Fibroblast of villous mesenchyme (primary cell): ENCODE measurements at places on chromosomes 4 and X.
A peak's percentile ranks its signal among the peaks of the same experiment; 100 is the strongest.

GRCh38 chr4:41110050-41110449 lies 104.3 kb downstream of the APBB2 start:
- no peak for DNase-seq

DNA sequence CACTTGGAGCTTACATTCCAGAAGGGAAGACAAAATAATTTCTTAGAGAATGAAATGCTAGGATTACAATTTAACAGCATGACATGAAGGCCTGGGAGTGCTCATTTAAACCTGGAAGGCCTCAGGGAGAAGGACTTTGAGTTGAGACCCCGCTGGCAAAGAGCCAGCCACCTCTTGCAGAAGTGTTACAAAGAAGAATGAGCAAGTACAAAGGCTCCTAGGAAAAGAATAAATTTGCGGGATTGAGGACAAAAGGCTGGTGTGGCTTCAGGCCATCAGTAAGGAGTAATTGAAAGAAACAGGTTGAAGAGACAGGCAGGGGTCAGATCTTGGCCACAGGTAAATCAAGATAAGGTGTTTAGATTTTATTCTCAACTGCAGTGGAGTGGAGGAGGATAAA lies 3.1 kb upstream of the ELOVL6 start:
- no peak for DNase-seq

GRCh38 chr4:156496797-156497196 lies 474.8 kb downstream of the PDGFC start:
- DNase-seq: peak; percentile 8

GRCh38 chr4:22444813-22445212 lies 71.1 kb downstream of the ADGRA3 start:
- DNase-seq: no peak
